ENCODE measurements at places on chromosomes 16 and 17. TPM values are rescaled to one million over a fixed set of nuclear protein-coding genes. Genes with fewer than 3 reads are reported as not detected.

NPIPA1 gene
- total RNA-seq, result 82.9 TPM

CD19 gene
- total RNA-seq, result not detected

GAS2L2 gene
- 0.29 TPM for total RNA-seq

SLC52A1 gene
- total RNA-seq, result 0.98 TPM

CD300LG gene
- total RNA-seq, result 17.9 TPM

JPH3 gene
- total RNA-seq, result 0.33 TPM

ATP6V0A1 gene
- total RNA-seq, result 53.1 TPM

TP53TG3F gene
- not detected for total RNA-seq

VTN gene
- total RNA-seq, result 0.32 TPM

CD300E gene
- total RNA-seq, result 0.32 TPM

SLC5A10 gene
- total RNA-seq, result not detected

GPR139 gene
- not detected for total RNA-seq

SMIM36 gene
- total RNA-seq, result not detected

GEMIN4 gene
- 22.1 TPM for total RNA-seq

FOXL1 gene
- total RNA-seq, result 0.16 TPM

CLDN6 gene
- not detected for total RNA-seq

NPIPA7 gene
- 3.1 TPM for total RNA-seq

CES3 gene
- total RNA-seq, result 2.1 TPM

CMTM2 gene
- not detected for total RNA-seq

SMG6 gene
- 24.9 TPM for total RNA-seq

CIBAR2 gene
- not detected for total RNA-seq

PLA2G10 gene
- not detected for total RNA-seq

RUNDC3A gene
- 1.6 TPM for total RNA-seq

OR4D2 gene
- not detected for total RNA-seq

ZNF821 gene
- total RNA-seq, result 9.8 TPM

HMOX2 gene
- 65.9 TPM for total RNA-seq

RDM1 gene
- not detected for total RNA-seq

SCGB1C2 gene
- total RNA-seq, result not detected

P2RX5 gene
- 0.32 TPM for total RNA-seq

CRK gene
- total RNA-seq, result 84.5 TPM
